ENCODE measurements at places on chromosomes 2 and 18.

DNA sequence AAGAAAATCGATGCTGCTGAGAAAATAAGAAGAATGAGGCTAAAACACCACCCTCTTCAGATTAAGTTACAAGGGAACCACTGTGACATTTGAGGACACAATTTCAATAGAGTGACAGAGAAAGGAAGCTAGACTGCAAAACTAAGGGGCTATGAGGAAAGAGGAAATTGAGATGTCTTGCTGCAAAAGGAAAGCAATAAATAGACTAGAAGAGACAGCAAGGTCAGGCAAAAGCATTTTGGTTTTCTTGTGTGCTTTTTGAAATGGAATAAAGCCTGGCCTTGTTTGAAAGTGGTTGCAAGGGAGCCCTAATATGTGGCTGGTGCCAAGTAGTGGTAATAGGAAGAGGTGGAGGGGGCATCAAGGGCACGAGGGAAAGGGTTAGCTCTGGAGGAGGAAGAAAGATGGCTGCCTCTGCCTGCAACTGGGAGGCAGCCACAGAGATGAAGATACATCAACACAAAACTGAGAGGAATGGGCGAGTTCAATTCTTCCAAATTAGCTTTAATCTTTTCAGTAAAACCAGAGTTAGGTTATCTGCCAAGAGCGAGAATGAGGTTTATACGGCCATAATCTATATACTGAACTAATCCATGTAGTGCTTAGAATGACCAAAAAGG is 1.2 kb upstream of the MRO start:
- no peak for DNase-seq

- no peak for DNase-seq
Observed at GRCh38 chr2:111905990-111906735, 7.8 kb downstream of the MERTK start.

DNA sequence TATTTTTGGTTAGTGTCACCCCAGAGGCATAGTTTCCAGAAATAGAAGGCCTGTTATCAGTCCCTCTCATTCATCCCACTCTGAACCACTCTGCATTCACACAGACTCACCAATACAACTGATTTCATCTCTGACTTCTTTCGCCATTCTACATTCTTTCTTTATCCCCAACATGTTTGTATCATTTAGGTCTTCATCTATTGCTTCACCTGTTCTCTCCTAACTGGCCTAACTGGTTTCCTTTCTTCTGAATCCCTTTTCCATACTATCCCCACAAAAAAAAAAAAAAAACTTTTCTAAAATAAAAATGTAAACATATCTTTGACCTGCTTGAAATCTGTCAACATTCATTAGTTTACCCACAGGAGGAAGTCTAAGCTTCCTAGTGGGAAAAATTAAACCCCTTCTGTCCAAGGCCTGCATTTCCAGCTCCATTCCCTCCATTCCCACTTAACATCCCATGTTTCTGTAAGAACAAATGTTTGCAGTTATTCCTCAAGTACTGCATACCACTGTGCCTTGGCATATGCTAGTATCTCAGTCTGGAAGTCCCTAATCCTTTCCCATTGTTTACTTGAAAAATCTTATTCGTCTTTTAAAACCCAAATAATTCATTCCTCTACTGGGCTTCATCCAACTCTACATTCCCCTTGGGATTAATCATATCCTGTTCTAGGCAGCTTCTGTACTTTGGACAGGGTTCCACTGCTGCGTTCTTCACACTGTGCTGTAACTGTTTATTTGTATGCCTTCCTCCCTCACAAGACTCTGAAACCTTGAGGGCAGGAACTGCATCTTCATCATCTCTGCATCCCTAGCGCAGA is 68.5 kb downstream of the FIGN start:
- no peak for DNase-seq

DNA sequence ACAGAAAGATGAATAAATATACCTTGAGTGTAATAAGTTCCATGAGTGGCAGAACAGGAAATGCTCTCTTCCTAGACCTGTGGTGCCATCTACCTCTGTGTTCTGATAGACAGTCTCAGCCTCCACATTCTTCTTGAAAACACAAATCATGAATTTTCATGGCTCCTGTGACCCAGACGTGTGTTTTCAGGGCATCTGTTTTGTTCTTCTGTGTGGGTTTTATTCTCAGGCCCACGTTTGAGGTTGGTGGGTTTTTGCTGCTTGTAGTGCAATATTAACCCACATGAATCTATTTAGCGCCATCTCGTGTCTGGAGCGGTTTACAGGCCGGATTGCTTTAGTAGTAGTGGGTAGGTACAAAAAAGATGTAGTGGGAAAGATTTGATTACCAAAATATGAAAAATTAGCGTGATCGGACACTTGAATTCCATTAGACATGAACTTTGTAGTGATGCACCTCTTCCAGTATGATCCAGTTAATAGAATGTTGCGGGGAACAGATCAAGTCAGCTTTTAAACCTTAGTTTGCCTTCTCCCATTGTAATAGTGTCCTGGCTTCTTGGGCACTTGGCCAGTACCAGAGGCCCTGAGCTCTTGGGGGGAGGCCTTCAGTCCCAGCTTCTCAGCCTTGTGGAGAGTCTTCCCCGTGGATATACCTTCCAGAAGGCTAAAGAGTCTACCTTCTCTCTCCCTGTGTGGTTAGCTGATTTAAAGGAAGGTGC is 256.5 kb downstream of the TPGS2 start:
- no peak for DNase-seq

DNA sequence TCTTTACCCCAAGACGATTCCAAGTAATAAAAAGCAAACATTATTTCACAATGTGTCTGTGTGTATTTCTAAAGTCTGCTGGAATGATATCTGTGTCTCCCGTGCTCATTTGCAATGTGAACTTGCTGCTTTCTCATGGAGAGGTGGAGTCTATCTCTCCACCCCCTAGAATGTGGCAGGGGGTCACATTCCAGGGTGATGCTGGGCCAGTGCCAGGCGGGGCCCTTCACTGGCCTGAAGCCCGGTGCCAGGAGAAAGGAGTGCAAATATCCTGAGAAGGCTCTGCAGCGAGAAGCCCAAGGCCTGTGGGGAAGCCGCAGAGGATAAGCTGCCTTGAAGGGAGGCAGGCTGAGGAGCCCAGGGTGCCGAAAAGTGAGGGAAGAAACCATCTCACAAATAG is 26.8 kb upstream of the LDLRAD4 start:
- no peak for DNase-seq
